Fibroblast of lung (primary cell): ENCODE measurements at places on chromosomes 13 and 19. TPM values are rescaled to one million over a fixed set of nuclear protein-coding genes. Genes with fewer than 3 reads are reported as not detected.

DNA sequence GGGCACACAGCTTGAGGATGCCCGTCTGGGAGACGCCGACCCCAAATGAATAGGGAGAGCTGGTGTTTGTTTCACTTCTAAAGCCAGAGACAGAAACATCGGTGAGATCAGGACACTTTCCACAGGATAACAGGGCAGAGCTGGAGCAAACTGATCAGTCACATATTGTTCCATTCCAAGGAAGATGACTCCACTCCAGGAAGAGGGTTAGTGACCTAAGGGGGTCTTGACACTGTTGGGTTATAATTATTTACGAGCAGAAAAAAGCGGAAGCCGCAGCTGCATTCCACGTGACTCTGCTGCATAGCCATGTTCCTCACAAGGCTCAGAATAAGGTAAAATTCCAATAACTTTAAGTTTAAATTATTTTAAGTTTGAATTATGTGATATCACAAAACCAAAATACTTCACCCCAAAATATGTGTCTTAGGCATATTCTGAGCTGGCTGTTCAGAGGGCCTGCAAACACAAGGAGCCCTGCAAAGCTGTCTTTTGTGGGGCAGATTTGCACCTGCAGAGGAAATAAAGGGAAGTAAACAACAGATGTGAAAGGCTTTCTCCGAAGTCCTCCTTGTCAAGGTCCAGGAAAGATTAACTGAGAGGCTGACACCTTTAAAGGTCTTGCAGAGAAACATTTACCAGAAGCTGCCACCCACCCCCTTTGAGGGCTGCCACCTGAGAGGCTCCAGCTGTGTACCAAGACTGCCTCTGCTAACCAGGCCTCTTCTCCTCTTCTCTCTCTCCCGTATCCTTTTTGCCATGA lies 819.2 kb downstream of the UQCRFS1 start:
- no peak for DNase-seq

- DNase-seq: no peak
Observed at GRCh38 chr13:101265934-101266333, 150.4 kb downstream of the NALCN start.

The F10 gene
- 20.3 and 41.5 TPM in 2 replicates for total RNA-seq

The GPR32 gene
- total RNA-seq: not detected in 2 replicates

- DNase-seq: no peak
Observed at GRCh38 chr19:3585301-3586126, at the start of gene GIPC3. Gene GIPC3 (plus strand): TSS chr19:3585478. CDS start chr19:3585598, 120 bp downstream.
